ENCODE measurements at places on chromosomes 6 and 20. TPM values are rescaled to one million over a fixed set of nuclear protein-coding genes. Genes with fewer than 3 reads are reported as not detected.

PNLDC1 gene
- 0.82 TPM for total RNA-seq

SLC52A3 gene
- 0.82 TPM for total RNA-seq

PAX1 gene
- total RNA-seq = 4.1 TPM

SLC22A16 gene
- 1.3 TPM for total RNA-seq

C20orf144 gene
- not detected for total RNA-seq

CLIC5 gene
- total RNA-seq = 18.1 TPM

PBOV1 gene
- total RNA-seq = not detected

NR2E1 gene
- total RNA-seq = not detected

LAMA2 gene
- total RNA-seq = 320 TPM

CLPSL2 gene
- not detected for total RNA-seq

SRPK1 gene
- 28.1 TPM for total RNA-seq

MUCL3 gene
- not detected for total RNA-seq

PI16 gene
- 25.3 TPM for total RNA-seq

CTCFL gene
- total RNA-seq = not detected

FOXO3 gene
- total RNA-seq = 74.5 TPM
